Activated CD4-positive, alpha-beta T cell treated with anti-CD3 and anti-CD28 coated beads, Interleukin-2, amount 50 U/mL, for 24 hours (primary cell): ENCODE measurements at places on chromosomes 3 and 15.

- DNase-seq = no peak
These were observed 53.3 kb upstream of the SNRK start for GRCh38 chr3:43233062-43233461.

DNA sequence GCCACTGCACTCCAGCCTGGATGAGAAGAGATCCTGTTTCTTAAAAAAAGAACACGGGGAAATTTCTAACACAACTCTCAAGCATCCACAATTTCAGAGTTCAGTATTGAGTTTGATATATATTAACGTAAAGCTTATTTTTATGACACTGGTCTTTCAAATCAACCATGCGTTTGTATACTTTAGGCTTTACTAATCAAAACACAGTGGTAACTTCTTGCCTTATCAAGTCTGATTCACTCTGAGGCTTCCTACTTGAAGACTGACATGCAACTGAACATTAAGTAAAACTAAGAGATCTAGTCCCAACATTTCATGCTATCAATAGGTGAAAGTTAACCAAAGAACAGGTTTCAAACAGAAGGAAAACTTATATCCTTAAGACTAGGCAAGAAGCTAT lies 46.7 kb downstream of the PRTG start:
- no peak for DNase-seq

DNA sequence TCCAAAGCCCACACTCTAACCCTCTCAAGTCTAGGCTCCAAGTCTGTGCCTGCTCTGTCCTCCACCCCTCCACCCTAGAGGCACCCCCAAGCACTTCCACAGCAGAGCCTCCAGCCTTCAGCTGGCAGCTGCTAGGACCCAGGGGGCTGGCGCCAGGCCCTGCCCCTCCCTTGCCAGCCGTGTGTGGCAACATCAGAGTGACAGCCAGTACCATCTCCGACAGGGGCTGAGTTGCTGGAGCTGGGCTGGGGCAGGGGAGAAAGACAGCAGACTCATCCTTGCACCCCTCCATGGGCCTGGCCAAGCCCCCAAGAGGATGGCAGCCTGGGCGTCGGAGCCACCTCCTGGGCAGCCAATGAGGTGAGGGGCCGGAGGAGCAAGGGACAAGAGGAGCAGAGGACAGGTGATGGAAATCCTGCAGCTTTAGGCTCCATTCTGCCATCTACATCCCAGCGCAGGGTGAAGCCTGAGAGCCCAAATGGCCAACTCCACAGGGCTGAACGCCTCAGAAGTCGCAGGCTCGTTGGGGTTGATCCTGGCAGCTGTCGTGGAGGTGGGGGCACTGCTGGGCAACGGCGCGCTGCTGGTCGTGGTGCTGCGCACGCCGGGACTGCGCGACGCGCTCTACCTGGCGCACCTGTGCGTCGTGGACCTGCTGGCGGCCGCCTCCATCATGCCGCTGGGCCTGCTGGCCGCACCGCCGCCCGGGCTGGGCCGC lies at the start of gene GPR62:
GPR62 (plus strand) TSS at position 207 of the 718 bp plus-strand sequence; CDS start at position 479, 272 bp downstream.
- no peak for DNase-seq

- no peak for DNase-seq
These were observed 76.2 kb downstream of the POLR2M start for GRCh38 chr15:57782731-57783130.

DNA sequence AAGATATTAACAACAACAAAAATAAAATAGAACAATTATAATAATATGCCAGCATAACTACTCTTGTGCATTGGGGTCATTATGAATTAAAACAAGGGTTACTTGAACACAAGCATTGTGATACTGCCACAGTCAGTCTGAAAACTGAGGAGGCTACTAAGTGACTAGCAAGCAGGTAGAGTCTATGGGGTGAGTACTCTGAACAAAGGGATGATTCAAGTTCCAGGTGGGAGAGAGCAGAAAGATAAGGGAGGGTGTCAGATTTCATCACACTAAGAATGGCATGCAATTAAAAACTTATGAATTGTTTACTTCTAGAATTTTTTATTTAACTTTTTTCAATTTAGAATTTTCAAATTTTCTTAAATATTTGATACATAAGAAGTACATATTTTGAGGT lies 754.4 kb upstream of the GOLIM4 start:
- no peak for DNase-seq

- no peak for DNase-seq
These were observed 66.6 kb upstream of the LARS2 start for GRCh38 chr3:45321607-45322391.
